ENCODE measurements at places on chromosomes 13 and 19. TPM values are rescaled to one million over a fixed set of nuclear protein-coding genes. Genes with fewer than 3 reads are reported as not detected.

DNA sequence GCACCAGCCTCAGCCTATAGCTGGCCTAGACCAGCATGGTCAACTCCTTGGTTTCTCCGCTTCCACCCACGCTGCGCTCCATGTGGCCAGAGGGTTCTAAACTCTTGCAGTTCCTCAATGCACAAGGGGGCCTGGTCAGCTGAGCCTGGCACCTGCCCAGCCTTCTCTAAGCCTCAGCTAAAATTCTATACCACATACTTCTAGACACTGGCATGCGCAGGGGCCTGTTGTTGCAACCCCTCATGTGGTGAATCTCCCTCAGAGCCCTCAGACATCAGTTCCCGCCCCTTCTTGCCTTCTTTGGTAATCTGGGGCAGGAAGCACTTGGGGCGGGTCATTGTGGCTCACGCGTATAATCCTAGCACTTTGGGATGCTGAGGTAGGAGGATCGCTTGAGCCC is 19.7 kb upstream of the LDLR start:
- DNase-seq, result no peak

TMPRSS9 gene
- 0.17 TPM for polyA plus RNA-seq

GRCh38 chr19:5641171-5641570 is 18.3 kb downstream of the SAFB start:
- no peak for DNase-seq

COX7A1 gene
- polyA plus RNA-seq, result 22.8 TPM

- DNase-seq, result no peak
Observed at GRCh38 chr19:3977242-3978143, 6.6 kb upstream of the DAPK3 start.

TRAPPC5 gene
- 38.1 TPM for polyA plus RNA-seq

- DNase-seq, result no peak
Observed at GRCh38 chr19:18421371-18421959, 2.3 kb downstream of the SSBP4 start.

DNA sequence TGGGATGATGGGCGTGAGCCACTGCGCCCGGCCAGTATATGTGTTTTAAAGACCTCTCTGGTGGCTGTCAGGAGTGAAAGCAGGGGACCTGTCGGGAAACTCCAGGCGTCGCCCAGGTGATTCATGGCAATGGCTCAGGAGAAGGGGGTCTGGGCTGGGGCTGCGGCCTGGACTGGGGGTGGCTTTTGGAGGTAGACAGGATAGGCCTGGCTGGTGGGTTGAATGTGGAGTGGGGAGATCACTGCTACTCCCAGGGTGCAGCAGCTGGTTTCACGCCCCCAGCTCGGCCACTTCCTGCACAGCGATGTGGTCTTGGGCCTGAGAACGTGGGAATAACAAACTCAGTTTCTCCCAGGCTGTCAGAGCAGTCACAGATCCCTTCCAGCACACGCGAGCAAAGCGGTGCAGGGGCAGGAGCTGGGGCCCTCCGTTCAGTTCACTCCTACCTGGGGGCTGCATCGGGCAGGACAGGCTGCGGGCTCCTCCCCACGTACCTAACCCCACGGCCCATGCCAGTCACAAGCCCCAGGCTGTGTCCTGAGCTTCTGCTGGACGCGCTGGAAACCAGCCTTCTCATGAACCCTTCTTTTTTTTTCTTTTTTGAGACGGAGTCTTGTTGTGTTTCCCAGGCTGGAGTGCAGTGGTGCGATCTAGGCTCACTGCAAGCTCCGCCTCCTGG is 18.9 kb downstream of the KDM4B start:
- no peak for DNase-seq

- DNase-seq, result peak; percentile 56
Observed at GRCh38 chr19:47284324-47284899, 9.7 kb downstream of the INAFM1 start.

DNA sequence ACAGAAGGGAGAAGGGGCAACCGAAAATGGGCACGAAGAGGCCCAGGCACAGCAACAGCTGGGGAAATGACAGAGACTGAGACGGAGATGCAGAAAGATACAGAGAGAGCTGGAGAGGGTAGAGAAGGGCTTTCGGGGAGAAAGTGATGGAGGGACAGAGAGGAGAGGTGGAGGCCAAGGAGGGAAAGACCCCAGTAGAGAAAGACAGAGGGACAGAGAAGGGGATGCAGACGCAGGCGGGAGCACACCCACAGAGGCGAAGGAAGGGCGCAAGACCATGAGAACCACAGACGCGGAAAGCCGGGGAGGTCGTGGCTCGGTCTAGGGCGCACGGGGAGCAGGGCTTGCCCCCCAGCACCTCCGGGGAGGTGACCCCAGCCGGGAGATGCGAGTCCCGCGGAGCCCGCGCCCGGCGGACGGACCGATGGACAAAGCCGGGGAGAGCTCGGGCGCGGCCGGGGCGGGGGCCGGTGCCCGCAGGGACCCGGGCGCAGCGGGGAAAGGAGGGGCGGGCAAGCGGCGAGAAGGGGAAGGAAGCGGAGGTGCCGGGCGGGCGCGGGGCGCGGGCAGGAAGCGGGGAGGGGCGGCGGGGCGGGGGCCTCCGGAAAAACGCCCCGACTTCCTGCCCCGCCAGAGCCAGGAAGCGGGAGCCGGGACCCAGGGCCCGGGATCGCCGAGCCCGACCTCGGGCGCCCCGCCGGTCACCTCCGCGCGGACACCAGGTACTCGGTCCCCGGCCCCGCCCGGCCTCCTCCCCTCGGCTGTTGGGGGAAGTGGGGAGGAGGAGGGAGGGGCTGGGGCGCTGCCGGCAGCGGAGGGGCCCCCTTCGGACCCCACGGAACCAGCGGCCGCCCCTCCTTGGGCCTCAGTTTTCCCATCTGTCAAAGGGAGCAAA is at the start of gene ARHGEF1:
ARHGEF1 (plus strand) TSS at position 617 of the 895 bp plus-strand sequence. CDS start 4,899 bp downstream, outside the sequence.
- no peak for DNase-seq

DNA sequence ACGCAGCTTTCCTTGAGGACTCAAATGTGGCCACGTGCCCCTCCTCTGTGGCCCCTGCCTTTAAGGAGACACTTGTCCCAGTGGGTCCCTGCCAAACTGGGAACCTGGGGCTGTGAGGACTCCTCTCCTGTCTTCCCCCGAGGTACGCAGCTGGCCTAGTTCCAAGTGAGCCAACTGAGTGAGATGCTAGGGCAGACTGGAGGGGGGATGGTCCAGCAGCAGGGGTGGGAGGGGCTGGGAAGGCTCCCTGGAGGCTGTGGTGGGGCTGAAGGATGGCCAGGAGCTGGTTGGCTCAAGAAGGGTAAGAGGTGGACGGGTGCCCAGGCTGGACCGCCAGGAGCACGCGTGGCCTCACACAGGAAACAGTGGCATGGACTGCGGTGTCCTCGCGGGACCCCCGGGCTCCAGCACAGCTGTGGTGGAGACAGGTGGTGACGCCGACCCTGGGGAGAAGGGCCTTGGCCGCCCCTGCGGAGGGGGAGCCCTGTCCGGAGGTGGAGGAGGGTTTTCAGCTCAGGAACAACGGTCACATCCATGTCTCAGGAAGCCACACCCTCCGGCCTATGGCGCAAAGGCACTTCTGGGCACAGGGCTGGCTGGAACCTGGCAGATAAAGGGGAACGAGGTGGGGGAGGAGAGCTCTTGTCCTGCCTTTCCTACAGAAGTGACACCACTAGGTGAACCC is 45.8 kb downstream of the MLLT1 start:
- DNase-seq, result no peak

DNA sequence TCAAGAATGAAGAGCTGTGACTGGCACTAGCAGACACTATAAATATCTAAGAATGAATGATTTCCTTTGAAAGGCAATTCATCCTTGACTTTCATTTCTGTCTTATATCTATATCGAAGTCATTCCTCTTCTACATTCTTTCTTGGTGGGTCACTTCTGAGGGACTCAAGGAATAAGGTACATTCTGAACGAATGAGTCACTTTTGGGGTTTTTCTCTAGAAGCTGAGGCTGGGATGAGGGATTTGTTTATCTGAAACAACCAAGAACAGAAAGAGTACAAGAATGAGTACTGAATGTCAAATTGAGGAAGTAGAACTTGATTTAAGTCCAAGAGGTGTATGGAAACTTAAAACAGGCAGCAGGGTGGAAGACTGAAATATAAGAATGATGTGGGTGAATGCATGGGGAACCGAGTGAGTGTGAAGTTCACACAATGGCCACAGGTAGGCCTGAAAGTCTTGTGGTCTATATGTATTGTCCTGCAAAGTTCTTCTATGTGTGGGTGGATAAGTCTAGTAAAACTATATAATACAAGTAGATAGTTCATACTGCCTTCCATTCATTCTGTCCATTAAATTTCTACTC is 343.9 kb downstream of the OXGR1 start:
- DNase-seq, result no peak

DNA sequence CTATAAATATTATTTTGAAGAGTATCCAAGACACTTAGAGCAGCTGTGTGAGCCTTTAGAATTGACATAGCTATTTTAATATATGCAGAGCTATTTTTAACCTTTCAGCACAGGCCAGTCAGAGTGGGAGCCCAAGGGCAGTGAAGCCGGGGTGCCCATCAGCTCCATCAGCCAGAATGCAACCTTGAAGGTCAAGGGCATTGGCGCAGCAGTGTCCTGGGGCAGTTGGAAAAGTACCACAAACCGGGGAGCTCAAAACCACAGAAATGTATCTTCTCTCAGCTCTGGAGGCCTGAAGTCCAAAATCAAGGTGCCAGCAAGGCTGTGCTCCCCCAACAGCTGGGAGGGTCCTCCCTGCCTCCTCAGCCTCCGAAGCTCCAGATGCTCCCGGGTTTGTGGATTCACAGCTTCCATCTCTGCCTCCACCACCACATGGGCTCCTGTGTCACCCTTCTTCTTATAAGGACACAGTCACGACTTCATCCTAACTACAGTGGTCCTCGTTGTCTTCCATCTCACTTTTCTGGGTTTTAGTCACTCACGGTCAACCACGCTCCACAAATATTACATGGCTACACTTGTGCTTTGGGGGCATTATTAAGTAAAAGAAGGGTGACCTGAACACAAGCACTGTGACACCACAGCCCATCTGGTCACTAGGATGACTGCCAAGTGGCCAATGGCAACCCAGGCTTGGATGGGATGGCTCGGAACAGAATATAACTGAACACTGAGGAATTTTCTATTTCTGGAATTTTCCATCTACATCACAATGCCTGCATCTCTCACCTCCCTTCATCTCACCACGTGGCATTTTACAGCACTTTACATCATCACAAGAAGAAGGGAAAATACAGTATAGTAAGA is 15.9 kb upstream of the GAS6 start:
- no peak for DNase-seq

DNA sequence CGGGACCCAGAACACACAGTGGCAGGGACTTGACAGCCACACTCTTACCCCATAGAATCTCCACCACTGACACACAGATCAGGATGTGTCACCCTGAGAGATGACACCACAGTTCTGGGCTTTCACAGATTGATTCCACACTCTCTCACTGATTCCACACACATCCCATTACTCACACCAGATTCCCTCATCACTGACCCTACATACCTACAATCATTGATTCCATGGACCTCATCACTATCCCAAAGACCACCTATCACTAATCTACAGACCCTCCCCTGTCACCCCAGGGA is 57.6 kb upstream of the ZNF527 start:
- DNase-seq, result no peak

RYR1 gene
- polyA plus RNA-seq, result 11.9 TPM

DNA sequence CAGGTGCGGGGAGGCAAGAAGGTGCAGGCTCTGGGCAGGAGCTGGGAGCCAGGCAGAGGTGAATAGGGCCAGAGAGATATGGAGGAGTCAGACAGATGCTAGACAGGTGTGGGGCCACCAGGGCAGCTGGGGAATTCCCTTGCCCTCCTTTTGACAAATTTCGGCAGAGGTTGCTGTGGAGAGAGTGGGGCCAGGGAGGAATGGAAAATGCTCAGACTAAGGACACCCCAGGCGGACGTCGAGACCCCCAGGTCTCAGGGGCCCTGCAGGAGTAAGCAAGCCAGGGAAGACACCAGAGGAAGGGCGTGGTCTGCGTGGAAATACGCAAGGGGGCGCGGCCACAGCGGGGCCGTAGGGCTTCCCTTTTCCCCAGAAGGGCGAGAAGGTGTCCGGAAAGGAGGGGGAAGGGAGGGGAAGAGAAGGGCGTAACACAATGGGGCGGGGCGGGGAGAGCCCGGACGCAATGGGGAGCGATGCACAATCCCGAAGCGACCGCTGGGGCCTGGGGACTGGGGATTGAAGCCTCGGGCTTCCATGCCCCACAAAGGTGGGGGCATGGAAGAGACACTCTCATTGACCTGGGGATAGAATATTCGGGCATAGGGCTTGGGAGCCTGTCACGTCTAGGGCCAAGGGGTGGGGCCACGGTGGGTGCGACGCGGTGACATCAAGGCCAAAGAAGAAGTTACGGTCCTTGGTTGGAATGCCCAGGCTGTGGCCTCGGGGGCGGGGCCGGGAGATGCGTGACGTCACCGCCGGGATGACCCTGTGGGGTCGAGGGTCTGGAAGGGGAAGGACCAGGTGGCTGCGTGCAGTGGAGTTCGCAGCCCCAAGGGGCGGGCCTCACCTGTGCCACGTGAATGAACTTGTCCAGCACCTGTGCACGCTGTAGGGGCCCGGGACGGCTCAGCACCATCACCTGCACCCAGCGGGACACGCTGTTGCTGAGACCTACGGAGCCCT is 8.2 kb downstream of the RASGRP4 start:
- no peak for DNase-seq

DNA sequence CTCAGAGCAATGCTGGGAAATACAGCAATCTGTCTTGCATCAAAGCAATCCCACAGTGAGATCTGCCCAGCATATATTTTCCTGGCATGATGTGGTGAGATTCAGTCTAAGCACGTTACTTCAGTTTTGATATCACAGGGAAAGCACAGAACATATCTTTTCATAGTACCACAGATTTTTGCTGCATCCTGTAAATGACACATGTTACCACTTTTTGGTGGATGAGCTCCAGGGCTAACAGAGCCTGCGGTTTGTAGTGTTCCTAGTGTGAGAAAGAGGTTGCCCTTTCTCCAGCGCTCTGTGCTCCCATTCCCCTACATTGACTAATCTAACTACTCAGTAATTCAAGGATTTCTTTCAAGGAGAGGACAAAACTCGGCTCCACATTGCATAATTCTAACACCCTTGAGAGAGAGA is 409.0 kb downstream of the GPC6 start:
- no peak for DNase-seq

- DNase-seq, result no peak
Observed at GRCh38 chr13:71967990-71968389, 101.0 kb upstream of the DACH1 start.

- DNase-seq, result no peak
Observed at GRCh38 chr13:106384516-106384915, 150.9 kb downstream of the EFNB2 start.

- no peak for DNase-seq
Observed at GRCh38 chr13:76713280-76713679, 172.9 kb downstream of the KCTD12 start.

DNA sequence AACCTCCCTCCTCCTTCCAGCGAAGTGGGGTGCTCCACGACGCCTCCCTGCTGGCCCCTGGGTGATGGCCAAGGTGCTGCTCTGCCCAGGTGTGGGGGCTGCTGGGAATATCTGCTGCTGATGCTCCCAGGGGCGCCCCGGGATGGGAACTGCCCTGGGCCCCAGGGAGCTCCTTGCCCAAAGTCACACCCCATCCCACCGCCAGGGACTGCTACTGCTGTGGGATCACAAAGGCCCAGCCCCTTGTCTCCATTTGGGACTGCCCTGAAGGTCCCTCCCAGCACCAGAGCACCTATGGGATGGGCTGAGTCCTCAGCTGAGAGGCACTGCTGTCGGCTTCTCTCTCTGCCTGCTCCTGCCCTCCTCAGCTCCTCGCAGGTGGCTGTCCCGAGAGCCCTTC is 19.0 kb downstream of the CHST8 start:
- no peak for DNase-seq

Measured in left renal pelvis (tissue), 4 donors.